ENCODE measurements at places on chromosomes 5 and 9.

GRCh38 chr5:96093340-96093739 is 131.7 kb upstream of the ELL2 start:
- DNase-seq = no peak

DNA sequence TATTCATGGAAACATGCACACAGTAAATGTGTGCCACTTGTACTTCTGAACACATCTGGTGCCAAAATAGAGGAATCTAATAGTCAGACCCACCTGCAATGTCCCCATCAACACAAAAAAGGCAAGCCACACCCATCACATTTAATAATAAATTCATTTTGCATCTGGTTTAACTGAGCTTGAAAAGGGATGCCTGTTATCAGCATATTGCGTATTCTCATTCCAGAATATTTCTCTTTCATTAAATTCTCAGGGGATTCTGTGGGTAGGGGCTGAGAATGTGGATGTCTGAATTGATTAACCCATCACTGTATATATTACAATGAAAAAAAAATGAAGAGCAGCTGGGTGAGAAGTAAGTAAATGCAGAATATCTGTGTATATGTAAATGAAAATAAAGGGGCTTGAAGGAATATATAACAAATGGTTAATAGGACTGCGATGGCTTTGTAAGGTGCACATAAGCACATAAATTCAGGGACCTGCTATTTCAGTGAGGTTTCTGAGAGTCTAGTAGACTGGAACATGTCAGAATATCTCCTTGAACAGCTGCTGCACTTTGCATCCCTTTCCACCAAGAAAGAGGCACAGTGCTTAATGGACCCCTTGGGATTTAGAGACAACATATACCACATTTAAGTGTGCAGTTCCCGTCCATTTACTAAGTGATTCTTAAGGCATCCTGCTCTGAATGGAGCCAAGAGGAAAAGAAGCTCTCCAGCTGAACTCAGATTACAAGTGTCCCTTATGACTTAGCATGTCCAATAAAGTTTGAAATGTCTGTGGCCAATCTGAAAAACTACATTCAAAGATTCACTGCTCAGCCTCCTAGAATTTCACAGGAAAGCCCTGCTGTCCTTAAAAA is 104.1 kb upstream of the NIPBL start:
- DNase-seq = no peak

DNA sequence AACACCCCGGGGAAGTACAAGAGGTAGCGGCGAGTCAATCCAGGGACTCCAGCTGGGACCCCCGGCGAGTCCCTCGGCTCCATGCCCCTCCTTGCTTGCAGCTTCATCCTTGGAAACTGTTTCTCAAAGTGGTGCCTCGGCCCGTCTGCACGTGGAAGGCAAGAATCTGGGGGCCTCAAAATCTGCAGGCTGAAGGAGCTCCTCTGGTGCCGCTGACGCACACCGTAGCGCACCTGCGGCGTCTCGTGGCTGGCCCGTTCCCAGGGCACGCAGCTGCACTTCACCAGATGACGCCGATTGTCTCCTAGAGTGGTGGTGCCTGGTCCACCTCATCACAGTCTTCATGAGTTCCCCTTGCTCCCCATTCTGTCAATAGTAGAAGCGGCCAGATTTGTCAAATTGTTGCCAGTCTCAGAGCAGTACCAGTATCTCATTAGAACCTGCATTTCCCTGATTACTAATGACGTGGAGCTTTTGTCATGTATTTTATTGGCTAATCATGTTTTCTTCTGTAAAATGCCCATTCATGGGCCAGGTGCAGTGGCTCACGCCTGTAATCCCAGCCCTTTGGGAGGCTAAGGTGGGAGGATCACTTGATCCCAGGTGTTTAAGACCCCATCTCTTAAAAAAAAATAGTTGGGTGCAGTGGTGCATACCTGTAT is 38.6 kb downstream of the GTF3C4 start:
- no peak for DNase-seq

- no peak for DNase-seq
These were observed 51.2 kb downstream of the CXXC5 start for GRCh38 chr5:139699351-139699750.

All from naive thymus-derived CD8-positive, alpha-beta T cell (primary cell).